DMS53 (cell line): ENCODE measurements at places on chromosomes 2 and 18.

DNA sequence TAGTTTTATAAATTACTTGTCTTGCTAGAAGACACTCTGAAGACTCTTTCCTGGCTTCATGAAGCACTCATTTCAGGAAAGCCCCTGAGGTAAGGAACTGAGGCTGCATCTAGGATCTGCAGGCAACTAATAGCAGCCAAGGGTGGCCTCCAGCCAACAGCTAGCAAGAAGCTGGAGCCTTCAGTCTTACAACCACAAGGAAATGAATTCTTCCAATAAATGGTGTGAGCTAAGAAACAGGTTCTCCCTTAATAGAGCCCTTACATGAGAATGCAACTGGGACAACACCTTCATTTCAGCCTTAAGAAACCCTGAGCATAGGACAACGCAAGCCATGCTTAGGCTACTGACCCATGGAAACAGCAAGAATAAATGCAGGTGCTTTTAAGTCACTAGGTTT is 254.6 kb upstream of the RBBP8 start:
- no peak for DNase-seq

DNA sequence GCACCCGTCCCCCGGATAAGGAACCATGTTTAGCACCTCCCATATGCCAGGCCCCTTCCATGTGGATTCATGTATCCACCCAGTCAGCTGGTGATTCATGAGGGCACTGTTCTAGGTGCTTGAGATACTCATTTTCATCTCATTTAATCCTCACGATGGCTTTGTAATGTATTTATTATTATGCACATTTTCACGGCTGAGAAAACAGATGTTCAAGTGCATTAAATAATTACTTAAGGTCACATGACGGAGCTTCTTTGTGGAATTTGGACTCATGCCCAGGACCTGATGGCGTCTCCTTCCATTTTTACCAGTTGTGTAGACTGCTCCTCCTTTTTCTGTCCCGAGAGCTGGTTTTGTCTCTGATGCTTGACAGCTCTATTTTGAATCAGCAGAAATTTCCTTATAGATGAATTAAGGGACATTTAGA is 72.2 kb upstream of the RBM44 start:
- peak; percentile 99 for DNase-seq

DNA sequence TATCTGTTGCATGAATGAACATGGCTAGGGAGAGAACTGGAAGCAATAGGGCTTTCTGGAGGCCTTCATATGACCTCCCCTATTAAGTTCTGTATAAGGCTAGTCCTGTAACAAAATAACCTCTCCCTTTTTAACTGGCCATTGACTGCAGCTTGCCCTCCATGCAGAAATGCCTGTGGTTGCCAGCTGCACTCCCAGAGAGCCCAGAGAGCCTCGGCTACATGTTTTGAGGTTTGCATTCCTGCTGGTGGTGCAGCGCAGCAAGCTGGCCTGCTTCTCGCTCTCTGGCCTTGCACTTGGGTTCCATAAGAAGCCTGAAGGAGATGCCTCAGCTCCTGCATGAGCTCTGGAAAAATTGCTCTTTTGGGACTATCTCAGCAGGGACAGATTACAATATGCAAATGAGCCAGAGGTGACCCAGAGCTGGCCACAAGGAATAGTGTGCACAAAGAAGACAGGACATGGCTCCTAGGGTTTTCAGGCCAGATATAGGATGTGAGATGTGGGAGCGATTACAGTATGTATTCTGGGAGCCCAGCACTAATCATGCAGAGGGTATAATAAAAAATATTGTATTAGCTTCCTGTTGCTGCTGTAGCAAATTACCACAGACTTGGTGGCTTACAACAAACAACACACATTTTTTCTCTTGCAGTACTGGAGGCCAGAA is 186.7 kb downstream of the INSIG2 start:
- DNase-seq: no peak

- no peak for DNase-seq
Observed at GRCh38 chr2:24174851-24175277, at the start of gene FAM228A. Gene FAM228A (plus strand): TSS chr2:24175053. CDS start chr2:24175481, 428 bp downstream.

- peak; percentile 6 for DNase-seq
Observed at GRCh38 chr2:41836948-41837347, 210.9 kb upstream of the PKDCC start.

DNA sequence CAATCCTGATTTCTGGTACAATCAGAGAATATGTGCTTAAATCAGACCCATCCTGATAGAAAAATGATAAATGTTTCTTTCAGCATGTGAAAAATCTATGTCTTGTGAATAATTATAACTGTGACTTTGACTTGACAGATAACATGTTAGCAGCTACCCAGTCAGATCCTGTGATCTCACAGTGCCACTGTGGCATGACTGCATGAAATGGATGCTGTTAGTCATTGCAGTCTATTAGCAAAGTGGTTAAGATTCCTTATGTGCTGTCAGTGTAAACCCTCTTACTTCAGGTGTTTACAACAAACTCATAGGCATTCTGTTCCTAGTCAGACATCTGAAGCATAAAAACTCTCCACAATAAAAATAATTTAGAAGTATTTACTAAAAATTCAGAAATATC is 244.6 kb upstream of the RND3 start:
- no peak for DNase-seq

DNA sequence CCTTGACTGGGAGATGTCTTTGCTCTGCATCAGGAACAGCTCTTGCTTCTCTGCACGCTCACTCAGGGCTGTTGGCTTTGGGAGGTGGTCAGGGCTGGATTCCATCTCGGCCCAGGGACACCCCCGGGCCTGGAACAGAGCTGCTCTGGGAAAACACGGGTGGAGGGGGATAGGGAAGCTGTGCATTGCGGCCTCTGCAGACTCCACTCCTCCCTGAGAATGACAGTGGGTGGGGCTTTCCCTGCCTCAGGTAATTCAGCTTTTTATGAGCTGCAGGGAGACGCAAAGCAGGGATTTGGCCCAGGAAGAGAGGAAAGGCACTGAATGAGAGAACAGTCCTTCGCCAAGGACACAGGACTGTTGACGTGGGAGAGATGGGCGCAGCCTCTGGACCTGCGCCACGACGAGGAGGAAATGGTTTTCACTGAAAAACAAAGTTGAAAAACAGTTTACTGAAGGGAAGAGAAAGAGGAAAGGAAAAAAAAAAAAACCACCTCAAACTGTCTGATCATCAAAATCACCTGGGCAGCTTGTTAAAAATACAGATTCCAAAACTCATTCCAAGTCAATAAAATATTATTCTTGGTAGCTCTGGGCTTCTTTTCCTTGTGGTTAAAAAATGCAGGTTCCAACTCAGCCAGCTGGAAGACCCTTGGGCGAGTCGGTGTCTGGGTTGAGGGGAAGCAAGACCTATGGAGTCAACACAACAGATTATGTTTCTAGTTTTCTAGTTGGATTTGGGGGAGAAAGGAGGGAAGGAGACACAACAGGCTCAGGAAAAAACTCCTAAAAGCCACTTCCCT is 194.0 kb downstream of the ZFP36L2 start:
- no peak for DNase-seq
